ENCODE measurements at places on chromosomes 4 and X. TPM values are rescaled to one million over a fixed set of nuclear protein-coding genes. Genes with fewer than 3 reads are reported as not detected.

DNA sequence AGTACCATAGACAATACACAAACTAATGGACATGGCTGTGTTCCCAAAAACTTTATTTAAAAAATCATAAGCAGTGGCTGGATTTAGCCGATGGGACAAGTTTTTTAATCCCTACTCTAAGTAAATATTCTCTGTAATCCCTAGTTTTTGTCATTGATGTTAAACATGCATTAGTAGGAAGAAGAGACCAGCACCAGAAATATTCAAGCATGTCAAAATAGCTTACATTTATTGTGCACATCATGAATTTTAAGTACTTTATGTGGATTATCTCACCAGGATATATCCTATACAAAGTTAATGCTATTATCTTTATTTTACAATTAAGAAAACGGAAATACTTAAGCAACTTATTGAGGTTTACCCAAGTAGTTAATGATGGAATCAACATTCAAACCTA lies 46.0 kb downstream of the HSPA4L start:
- no peak for DNase-seq

DNA sequence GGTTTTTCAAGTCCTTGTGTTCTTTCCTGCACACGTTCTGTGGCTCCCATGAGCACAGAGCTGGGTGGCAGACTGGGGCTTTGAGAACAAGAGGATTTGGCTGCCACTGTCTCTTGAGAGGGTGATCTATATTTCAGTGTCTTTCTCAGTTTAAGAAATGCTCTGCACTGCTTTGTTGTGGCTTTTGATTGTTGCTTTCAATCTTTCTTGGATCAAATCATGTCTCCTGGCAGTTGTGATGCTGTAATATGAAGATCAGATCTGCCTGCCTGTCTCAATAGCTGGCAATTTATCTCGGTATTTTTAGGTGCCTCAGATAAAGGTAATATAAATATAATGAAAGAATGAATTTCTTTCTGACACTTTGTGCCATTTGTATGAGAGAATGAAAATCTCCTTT lies 273.3 kb upstream of the LCORL start:
- DNase-seq: no peak

FGF5 gene
- not detected for total RNA-seq

DNA sequence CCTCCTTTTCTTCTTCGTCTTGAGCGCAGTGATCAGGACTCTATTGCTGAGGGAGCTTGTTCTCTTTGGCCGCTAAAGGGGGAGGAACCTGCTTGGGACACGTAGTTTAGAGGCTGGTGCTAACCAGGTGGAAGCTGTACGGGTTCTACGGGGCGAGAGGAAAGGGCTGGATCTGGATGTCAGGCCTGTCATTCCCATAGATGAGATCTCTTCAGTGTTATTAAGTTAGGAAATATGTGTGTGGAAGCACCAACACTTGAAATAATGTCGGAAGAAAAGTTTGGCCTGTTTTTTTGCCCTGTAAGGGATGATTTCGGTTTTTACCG lies 643 bp downstream of the SRP72 start:
- DNase-seq: no peak

NCAPG gene
- total RNA-seq: 0.26 TPM

CD40LG gene
- total RNA-seq: not detected

- DNase-seq: no peak
Measured at GRCh38 chr4:148152868-148153625, 289.2 kb downstream of the NR3C2 start.

- no peak for DNase-seq
Measured at GRCh38 chrX:135890087-135890585, 3.1 kb downstream of the CT45A10 start.

GRCh38 chr4:66911880-66912279 lies 633.4 kb downstream of the CENPC start:
- no peak for DNase-seq

SHROOM2 gene
- 0.58 TPM for total RNA-seq

- no peak for DNase-seq
Measured at GRCh38 chrX:150365990-150366911, 3.1 kb downstream of the MAMLD1 start.

DNA sequence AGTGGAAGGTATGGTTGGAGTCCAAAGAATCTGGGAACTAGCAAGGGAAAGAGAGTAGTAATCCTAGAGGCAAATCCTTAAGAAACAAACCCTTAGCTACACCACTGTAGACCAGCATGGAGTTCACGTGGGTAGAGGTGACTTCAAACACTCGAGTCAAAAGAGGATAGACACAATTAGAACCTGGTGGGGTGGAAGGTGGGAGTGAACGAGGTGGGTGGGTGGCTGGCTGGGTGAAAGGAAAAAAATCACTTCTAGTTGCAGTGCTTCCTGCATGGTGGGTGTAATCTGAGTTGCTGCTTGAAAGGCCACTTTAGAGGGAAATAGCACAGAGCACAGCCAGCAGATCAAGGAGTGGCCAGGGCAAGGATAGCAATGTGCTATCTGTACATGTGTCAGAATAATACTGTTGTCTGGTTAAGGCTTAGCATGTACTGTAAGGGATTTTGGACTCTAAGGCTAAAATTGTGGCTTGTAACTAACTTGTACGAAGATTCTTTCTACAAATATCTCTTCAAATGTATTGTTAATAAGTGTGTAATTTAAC lies 356.2 kb downstream of the GRIA2 start:
- no peak for DNase-seq

OGT gene
- total RNA-seq: 99.4 TPM

- DNase-seq: no peak
Measured at GRCh38 chr4:184294606-184295133, 77.0 kb upstream of the ENPP6 start.

- no peak for DNase-seq
Measured at GRCh38 chrX:47723083-47723482, 64.1 kb upstream of the UXT start.

GRCh38 chr4:67083496-67083895 lies 461.8 kb downstream of the CENPC start:
- no peak for DNase-seq

IL21 gene
- total RNA-seq: not detected

DNA sequence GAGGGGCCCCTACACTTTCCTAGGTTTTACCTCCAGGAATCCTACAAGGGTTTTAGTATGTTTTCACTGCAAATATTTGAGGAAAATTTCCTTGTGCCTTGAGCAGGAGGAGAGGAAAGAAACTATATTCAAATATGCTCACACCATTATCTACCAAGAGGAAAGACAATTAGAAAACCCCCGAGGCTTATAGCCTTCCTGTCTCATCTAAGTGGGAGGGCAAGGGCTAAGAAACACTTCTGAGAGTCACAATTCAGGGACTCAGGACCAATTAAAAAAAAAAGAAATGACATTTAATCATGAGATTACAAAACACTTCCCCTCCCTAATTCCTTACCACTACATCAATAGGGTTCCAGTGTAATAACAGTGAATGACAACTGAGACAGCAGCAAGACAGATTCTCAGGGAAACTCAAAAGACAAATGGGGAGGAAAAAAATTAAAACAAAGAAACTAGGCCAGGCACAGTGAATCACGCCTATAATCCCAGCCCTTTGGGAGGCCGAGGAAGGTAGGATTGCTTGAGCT lies 45.6 kb downstream of the ATRX start:
- no peak for DNase-seq

TGIF2LX gene
- not detected for total RNA-seq

DNA sequence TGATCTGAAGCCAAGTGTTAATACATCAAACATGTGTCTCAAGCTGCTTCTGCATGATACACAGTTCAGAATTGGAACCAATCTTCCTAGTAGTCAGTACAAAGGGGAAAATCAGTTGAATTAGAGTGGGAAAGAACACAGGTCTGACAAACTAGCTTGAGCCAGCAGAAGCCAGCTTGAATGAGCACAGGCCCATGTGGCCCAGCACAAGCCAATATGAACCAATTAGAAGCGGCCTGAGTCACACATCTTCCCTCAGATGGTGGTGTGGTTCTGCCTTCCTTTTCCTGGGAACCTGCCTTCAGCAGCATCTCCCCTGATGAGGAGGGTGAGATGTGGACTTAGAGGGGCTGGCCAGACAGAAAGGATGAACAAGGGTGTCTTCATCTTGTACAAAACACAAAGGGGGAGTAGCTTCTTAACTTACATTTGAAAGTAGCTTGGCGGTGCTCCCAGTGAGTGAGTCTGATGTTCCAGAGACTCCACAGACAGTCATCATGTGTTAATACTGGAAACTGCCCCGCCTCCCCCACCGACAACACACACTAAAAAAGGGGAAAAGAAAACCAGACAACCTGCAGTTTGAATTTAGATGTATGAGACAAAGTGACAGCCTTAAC lies 72.0 kb downstream of the FRMPD4 start:
- DNase-seq: no peak

INTS6L gene
- total RNA-seq: 3.8 TPM

ITIH6 gene
- not detected for total RNA-seq

PRDM5 gene
- 9.6 TPM for total RNA-seq

DNA sequence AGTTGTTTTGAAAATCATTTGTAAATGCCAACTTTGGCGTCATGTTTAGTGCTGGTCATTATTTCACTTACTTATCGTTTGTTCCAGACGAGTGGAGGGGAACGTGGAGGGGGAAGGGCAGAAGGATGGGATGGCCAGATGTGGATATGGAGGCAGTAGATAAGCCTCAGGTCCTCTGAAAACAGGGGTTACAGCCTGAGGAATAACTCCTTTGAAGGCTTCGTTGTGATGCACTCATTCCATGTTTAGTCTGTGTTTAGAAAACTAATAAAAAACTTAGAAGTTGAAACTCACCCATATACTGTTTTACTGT lies 1.1 kb downstream of the MOB1B start:
- no peak for DNase-seq

DNA sequence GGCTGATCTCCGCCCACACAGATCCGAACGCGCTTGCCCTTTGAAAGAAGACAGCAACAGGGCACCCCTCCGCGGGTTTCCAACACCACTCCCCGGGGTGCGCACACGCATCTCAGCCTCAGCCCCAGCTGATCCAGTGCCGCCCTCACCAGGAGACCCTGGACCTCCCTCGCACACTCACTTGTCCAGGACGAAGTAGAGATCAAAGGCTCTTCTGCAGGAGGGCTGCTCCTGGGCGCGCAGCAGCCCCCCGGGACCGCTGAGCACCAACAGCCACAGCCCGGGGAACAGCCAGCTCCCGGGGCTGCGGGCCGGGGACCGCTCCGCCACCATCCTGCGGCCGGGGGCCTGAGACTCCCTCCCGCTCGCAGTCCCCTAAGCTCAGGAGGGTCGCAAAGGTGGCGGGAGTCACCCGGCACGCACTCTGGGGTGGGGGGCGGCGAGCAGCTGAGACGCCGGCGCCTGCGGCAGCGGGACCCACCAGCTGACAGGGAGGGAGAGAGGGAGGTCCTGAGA lies 743 bp downstream of the ANTXR2 start:
- no peak for DNase-seq

DNA sequence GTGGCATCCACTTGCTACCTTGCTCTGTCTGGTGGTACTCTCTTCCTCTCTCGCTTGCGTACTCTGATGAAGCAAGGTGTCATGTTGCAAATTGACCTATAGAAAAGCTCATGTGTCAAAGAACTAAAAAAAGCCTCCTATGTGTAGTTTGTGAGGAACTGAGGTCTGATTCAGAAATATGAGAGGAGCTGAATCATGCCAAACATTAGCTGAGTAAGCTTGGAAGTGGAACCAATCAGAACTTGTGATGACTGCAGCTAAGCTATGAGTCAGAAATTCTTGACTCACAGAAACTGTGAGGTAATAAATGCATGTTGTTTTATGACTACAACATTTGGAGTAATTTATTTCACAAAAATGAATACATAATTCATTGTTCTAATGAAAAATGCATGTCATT lies 2138.8 kb downstream of the PCDH7 start:
- no peak for DNase-seq

- no peak for DNase-seq
Measured at GRCh38 chrX:12314651-12315050, 176.4 kb downstream of the FRMPD4 start.

- DNase-seq: no peak
Measured at GRCh38 chrX:115571712-115572111, 10.7 kb downstream of the PLS3 start.

GRCh38 chr4:113636438-113636818 lies 125.1 kb downstream of the CAMK2D start:
- DNase-seq: no peak

TBC1D8B gene
- total RNA-seq: 6.5 TPM

- DNase-seq: no peak
Measured at GRCh38 chr4:107125496-107125895, 89.4 kb upstream of the DKK2 start.

IDH3G gene
- 57.4 TPM for total RNA-seq

- no peak for DNase-seq
Measured at GRCh38 chr4:138311771-138312535, 69.8 kb upstream of the SLC7A11 start.

CLCN4 gene
- 2.6 TPM for total RNA-seq

DNA sequence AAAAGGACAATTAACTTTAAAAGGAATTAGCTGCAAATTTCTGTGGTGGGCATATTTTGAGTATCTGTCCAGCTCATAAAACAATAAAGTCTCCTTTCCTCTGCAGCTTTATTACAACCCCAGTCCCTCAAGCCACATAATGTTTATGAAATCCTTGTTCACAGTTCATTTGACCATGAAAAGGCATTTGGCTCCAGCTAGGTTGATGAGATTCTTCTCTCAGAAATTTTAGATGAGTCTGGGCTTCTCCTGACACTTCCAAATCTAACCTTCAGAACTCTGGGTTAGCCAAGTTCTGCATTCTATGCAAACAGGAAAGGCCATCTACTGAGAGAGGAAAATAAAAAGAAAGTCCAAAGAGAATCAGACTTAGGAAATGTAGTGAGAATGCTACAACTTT lies 156.8 kb downstream of the GRXCR1 start:
- no peak for DNase-seq

DNA sequence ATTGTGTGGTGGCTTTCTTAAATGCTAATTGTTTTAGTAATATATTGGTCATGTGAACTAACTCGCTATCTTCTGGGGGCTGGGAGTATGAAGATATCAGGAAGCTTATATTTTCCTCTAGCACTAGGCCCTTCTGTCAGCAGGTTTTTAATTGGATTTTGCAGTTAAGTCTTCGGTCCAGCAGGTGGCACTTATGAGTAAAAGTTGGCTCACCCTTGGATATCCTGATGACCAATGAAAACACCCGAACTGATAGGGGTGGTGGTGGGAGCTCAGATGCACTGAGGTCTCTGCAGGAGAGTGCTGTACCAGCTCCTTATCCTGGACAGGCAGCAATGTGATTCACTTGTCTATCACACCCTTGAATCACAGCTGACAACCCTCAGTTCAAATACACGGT lies 1365.8 kb upstream of the DIAPH2 start:
- no peak for DNase-seq

GUCY1B1 gene
- total RNA-seq: 5.0 TPM

DNA sequence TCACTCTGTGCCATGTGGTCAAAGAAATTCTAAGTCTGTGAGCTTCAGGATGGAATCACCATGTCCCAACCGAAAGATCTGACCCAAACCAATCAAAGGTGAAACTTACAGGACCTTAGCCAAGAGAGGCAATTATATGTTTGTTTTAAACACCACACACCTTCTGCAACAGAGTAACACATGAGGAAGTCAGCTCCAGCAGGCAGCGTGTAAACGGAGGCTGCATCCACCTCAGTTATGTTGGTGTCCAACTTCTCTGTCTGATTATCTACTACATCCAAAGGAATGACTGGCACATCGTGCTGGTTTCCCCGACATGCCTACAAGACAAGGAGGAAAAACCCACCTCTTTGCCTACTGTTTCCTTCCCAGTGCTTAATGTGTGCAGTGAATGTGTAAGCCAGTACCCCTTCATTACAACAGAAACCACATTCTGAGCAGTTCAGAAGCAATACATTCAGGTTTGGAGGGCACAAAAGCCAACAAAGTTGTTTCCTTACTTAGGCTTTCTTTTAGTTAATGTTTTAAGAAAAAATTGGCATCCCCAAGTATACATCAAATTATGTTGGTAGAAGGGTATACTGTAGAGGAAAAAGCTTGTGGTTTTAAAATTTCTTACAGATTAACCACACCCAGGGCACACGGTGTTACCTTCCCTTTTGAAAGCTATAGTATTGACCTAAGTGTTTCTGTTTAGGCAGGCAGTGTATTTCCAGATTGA lies 12.4 kb downstream of the CASP6 start:
- no peak for DNase-seq
